A549 (cell line): ENCODE measurements at places on chromosomes 7 and 10. TPM values are rescaled to one million over a fixed set of nuclear protein-coding genes. Genes with fewer than 3 reads are reported as not detected.

The SPDYE6 gene
- polyA plus RNA-seq: not detected in 3 replicates

The TBX20 gene
- polyA plus RNA-seq: 1.3 to 1.6 TPM (median 1.5 TPM) in 3 replicates

The FAM25A gene
- polyA plus RNA-seq: not detected in 3 replicates

The PTF1A gene
- polyA plus RNA-seq: not detected in 3 replicates

The SMO gene
- polyA plus RNA-seq: 14.2 to 18.3 TPM (median 15.7 TPM) in 3 replicates

The VWDE gene
- polyA plus RNA-seq: 0.59 to 1.2 TPM (median 0.73 TPM) in 3 replicates

The CYP3A4 gene
- 0.03 TPM in 1 of 3 replicates, not detected in the others for polyA plus RNA-seq

The ECHDC3 gene
- polyA plus RNA-seq: 6.1 to 6.9 TPM (median 6.3 TPM) in 3 replicates

The WDFY4 gene
- not detected in 3 replicates for polyA plus RNA-seq

The ZNF487 gene
- 3.7 to 4.9 TPM (median 4.3 TPM) in 3 replicates for polyA plus RNA-seq

The HOXA7 gene
- 3.7 to 4.8 TPM (median 4.5 TPM) in 3 replicates for polyA plus RNA-seq

The OR2A7 gene
- polyA plus RNA-seq: not detected in 3 replicates

The PRTFDC1 gene
- polyA plus RNA-seq: 33.1 to 35.6 TPM (median 34.0 TPM) in 3 replicates

The ZNF438 gene
- 2.2 to 2.6 TPM (median 2.5 TPM) in 3 replicates for polyA plus RNA-seq

The OPTN gene
- polyA plus RNA-seq: 30.9 to 34.5 TPM (median 31.8 TPM) in 3 replicates

GRCh38 chr10:18343573-18343972 lies 203.3 kb downstream of the CACNB2 start:
- DNase-seq: no peak

DNA sequence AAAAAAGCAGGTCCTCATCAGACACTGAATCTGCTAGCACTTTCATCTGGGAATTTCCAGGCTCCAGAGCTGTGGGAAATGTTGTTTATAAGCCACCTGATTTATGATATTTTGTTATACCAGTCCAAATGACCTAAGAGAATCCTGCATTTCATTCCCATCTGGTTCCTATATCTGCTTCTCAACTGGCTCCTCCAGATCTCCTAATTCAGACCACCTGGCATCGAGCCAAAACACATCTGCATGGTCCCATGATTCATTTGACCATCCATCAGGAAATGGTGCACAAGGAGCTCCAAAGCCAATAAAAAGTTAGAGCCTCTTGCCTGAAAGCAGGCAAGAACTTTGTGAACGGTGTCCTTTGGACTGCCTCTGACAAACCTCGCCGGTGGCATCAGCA lies 108.9 kb downstream of the IPMK start:
- DNase-seq: no peak

DNA sequence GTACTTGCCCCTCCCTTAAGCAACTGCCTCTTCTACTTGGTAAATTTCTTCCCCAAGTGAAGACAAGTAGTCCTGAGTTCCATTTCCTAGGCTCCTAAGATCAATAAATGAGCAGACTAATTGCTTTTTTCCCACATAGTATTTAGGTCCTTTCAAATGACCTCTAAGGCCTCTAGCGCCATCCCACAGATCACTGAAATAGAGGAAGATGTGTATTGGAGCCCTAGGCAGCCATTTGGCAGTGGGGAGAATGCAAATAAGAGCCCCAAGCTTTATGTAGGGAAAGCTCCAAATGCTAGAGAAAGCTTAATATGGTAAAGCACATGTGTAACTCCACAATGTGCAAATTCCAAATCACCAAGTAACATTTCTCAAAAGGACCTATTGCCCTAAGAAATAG lies 316.5 kb upstream of the PHF14 start:
- no peak for DNase-seq

DNA sequence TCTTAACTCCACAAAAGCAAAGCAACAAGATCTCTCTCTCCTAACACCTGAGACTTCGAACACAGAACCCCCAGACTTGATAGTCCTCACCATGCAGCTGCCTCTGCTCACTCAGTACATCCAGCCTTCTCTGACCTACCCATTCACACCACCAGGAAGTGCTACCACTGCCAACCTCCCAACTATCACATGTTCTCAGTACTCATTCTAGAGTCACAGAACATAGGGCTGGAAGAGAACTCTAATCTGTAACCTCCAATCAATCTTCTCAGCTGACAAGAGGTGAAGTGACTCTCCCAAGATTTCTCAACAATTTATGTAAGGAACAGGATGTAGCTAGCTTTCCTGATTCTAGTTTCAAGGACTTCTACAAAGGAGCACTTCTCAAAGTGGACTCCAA lies 3.8 kb downstream of the NUDCD3 start:
- no peak for DNase-seq

DNA sequence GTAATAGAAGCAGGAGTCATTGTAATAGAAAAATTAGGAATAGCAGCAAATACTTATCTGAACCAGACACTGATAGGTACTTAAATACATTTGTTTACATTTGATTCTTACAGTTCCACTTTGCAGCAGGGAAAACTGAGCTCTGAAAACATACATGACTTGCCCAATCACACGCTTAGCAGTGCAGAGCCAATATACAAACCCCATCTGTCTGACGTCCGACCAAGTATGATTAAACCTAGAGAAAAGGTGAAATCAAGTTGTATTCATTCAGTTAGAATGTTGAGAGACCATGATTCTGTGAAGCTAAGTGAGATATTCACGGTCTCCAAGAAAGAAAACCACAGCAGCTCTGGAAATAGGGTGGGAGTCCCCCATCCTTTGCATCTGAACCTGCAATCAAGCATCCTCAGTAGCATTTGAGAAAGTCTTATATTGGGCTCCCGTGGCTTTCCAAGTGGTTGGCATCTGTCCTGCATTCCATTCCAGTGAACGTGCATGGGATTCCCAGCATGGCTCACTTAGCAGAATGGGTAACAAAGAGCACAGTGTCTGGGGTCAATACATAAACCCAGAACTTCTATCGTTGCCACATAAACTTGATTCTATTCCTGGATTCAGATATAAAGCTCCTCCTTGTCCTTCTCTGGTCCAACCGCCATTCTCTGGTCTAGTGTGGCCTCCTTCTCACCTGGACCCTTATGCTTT lies 148.7 kb upstream of the RSU1 start:
- DNase-seq: peak; percentile 64

DNA sequence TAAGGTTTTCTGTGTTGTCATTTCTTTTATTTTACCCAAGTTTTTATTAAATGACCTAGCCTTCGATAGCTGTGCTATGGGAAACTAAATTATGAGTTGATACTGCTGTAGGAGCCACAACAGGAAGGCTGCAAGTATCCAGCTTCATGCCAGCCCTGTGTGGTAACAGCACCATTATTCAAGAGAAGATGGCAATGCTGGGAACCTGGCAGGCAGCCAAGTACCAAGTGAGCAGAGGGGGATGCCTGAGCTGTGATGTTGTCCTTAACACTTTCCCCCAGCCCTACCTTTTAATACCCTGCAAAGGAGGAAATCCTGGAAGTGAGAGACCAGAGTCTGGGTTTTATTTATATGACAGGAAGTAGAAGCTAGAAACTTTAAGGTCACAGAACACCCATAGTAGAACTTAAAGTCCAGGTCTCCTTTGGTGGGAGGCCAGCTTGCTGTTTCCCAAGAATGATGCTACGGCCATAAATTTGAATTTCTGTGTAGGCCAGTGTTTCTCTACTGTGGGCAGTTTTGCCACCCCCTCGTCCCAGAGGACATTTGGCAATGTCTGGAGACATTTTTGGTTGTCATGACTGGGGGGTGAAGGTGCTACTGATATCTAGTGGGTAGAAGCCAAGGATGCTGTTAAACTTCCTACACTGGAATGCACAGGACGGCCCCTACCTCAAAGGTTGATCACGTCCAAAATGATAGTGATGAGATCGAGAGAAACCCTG lies 9.2 kb upstream of the ATXN7L1 start:
- no peak for DNase-seq

DNA sequence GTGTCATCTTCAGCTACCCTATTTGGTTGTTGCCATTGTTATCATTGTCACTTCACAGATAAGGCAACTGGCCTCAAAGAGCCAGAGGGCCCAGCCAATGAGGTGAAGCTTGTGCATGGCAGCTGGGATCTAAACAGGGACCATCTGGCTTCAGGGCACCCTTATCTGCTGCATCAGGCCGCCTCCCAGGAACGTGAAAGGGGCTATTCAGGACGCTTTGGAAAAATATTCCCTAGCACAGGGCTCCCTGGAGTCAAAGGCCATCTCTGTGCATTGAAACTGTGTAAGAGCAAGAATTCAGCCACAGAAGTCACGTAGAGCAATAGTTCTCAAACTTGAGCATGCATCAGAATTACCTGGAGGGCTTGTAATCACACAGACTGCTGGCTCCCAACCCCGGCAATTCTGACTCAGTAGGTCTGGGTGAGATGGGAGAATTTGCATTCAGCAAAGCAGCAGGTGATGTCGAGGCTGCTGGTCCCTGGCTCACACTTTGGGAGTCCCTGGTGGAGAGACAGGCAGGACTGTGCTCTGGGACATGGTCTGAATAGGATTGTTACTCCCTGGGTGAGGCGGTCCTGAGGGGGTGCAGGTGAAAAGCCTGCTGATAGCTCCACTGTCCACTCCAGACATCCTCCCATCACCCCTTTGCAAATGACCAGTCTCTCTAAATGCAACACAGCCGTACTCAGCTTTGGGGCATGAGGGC lies 21.5 kb upstream of the PLEKHA1 start:
- no peak for DNase-seq

DNA sequence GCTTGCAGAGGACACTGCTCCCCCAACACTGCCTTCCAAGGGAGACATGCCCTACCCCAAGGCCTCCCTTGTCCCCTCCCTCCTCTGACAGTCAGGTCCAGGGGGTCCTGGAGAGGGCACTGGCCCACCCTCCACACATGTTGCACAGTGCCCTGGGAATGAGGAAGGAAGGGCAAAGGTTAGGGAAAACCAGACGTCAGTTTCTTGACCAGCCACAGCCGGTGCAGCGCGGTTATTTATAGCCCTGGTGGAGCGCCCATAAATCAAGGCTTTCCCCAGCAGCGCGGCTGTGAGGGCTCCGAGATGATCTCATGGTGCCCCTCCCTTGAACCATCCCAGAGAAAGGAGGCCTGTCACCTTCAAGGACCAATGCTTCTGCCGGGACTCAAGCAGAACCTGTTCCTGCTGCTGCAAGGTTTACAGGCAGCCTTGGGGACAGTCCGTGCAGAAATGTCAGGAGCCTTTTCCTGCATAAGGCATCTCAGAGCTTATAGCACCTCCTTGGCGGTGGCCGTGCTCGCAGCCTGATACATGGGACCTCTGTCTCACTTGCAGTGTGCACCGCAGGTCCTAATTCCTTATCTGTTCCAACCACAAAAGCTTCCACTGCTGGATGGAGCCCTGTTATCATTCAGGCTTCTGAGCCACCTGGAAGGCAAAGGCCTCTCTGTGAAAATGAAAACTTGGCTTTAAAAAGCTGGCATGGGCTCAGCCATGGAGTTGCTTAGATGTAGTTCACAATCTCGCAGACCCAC lies 127.3 kb downstream of the LHPP start:
- no peak for DNase-seq

DNA sequence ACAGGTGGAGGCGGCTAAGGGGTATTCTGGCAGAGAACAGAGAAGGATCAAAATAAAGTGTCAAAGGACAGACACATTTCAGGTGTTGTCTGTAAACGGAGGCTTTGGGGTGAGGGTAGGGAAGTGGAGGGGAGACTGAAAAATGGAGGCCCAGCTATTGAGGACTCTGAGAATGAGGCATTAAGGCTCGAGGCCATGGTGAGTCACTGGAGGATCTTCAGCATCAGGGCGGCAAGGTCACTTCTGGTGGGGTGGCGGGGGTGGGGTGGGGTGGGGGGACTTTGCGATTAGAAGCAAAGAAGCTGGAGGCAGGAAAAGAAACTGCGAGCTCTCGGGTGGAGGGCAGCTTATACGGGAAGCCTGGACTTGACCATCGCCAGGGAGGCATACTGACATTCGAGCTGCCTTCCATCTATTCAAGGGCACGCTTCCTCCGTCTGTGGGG lies 58.4 kb upstream of the PCGF5 start:
- peak; percentile 32 for DNase-seq

- DNase-seq: no peak
Measured at GRCh38 chr7:148014001-148014400, 576.6 kb upstream of the C7orf33 start.

- no peak for DNase-seq
Measured at GRCh38 chr10:68428396-68429104, 21.5 kb upstream of the RUFY2 start.

DNA sequence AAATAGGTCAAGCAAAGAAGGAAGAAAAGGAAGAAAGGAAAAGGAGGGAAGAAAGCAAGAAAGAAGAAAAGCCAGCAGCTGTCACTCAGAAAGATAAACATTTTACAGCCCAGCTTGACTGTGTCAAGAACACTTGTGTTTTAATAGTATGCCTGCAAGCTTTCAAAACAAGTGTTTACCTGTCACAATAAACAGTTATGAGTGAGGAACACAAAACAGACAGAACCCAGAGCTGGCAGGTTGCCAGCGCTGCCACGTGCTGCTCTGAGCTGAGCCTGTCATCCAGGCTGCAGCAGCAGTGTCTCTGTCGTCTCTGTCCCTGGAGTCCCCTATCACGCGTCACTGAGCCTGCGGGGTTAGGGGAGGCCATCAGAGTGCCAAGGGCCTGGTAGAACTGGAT lies 827.6 kb upstream of the AUTS2 start:
- peak; percentile 6 for DNase-seq

- DNase-seq: no peak
Measured at GRCh38 chr10:110387983-110388686, 83.4 kb upstream of the SMNDC1 start.

DNA sequence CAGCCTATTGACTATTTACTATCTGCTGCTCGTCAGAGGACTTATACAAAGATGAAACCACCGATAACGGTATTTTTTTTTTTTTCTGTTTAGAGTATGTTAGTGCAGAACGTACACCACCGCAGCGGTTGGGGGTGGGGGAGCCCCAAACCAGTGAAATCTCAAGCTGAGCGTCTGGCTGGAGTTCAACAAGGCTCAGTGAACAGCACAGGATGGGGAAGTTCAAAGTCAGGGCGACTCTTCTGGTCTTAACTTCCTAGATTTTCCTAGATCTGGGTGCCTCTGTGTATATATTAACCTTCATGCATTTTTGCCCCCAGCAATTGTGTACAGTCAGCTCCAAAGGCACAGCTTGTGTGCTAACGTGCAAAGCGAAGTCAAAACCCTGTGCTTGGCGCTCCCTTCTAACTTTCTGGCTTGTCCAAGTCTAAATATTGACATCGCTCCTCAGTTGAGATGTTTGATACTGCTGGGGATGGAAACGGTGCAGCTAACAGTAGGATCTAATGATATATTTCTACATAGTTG lies 1.1 kb downstream of the RHOBTB1 start:
- DNase-seq: no peak

DNA sequence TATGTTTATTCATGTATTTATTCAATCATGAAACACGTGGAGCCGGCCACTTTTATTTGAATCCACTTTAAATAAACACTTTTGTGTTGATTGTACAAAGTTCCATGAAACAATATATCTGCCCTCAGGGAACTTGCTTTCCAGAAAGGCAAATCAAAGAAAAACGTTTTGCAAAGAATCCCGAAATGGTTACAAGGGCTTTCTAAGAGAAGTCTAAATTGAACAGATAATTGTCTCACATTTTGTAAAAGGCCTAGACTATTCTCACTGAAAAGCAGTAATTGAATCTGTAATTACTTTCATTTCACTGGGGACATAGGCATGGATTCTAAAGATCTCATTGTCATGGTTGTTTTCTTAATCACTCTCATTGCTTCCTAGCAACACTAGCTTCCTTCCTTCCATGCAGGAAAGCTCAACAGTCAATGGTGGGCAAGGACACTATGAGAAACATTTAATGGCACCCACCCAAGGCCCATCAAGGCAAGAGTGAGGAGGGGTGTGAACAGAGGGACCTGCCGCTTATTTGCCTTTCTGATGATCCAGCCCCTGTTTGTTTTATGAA lies 622.4 kb upstream of the C7orf33 start:
- no peak for DNase-seq
